T-helper 17 cell (primary cell): ENCODE measurements at places on chromosomes 12 and 14.
A peak's percentile ranks its signal among the peaks of the same experiment; 100 is the strongest.

DNA sequence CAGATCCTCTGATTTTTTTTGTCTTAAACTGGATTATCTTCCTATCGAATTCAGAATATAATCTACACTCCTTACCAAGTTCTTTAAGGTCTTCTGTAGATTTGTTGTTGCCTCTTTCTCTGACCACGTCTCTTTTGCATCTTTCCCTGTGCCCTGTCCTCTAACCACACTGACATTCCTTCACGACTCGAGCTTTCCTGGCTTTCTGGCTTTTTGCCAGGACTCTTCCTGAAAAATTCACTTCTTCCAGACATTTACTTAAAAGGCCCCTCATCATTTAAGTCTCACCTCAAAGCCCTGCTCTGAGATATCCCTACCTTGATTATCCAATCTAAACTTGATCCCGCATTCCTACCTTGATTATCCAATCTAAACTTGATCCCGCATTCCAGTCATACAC, 422.3 kb upstream of the DCN start:
- no peak overlapping the region for H3K4me3 ChIP-seq
- H3K36me3 ChIP-seq = no peaks in the 10 kb centered on the region
- H3K27me3 ChIP-seq = no peaks in the 10 kb centered on the region
- peaks cover 6% of the 10 kb centered on the region for H3K4me1 ChIP-seq

DNA sequence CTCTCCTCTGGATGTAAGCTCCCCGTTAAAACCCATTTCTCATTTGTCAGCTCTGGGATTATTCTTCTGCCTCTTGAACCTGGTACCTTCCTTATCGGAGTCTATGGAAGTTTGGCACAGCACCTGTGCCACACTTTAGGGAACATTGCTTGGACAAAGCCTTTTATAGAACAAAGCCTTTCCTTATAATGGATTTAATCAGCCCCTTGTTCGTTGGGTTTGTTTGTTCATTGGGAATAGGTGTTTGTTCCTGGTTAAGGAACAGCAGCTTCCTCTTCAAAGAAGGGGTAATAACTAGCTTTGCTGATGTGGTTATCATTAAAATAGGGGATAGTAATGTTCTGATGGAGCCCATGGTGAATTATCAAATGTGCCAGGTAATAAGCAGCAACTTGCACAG, 70.4 kb downstream of the NRXN3 start:
- no peaks in the 10 kb centered on the region for H3K36me3 ChIP-seq
- DNase-seq = no peak
- H3K4me3 ChIP-seq = no peak overlapping the region
- H3K27ac ChIP-seq = no peak overlapping the region

GRCh38 chr12:75480469-75480949, at the start of gene GLIPR1:
Gene GLIPR1 (plus strand): TSS chr12:75480755. CDS start chr12:75480881, 126 bp downstream.
- peaks cover 16% of the 10 kb centered on the region for H3K36me3 ChIP-seq
- H3K27me3 ChIP-seq = no peaks in the 10 kb centered on the region
- peak within 1 kb of the TSS; percentile 77 for H3K4me3 ChIP-seq
- peaks cover 59% of the 10 kb centered on the region for H3K4me1 ChIP-seq
- H3K27ac ChIP-seq = peak within 1 kb of the TSS; percentile 92
- peak; percentile 18 for DNase-seq

DNA sequence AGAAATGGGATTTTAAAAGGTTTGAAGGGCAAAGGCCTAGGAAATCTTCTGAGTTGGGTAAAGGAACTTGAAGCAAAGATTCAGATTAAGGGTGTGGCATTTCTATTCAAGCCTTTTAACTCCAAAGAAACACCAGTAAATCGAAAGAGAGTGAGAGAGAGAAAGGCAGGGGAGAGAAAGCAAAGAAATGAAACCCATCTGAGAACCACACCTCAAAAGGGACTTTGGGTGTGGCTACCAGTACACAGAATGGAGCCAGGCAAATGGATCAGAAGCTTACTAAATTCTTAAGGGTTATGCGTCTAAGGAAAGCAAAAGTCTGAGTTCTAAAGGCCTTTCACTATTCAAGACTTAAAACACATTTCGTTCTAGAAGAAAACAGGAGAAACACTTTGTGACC, 277.4 kb downstream of the BCL11B start:
- DNase-seq = no peak
- peaks cover 25% of the 10 kb centered on the region for H3K4me1 ChIP-seq
- H3K36me3 ChIP-seq = peaks cover 3% of the 10 kb centered on the region
- no peaks in the 10 kb centered on the region for H3K27me3 ChIP-seq
- peak overlapping the region; percentile 90 for H3K27ac ChIP-seq

DNA sequence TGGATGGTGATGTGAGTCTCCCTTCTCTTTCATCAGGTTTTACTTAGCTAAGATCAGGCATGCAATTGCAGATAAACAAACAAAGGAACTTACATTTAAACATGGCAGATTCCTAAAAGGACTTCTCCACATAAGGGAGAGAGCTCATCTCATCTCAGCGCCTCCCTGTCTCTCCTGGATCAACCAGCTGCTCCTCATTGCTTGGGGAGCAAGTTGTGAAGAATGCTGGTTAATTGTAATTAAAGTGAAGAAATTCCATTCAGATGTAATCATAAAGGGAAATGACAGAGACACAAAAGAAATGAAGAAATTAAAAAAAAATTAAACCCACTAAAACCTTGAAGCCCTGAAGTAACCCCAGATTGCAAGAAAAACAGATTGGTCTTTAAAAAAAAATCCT, 104.4 kb upstream of the DIO2 start:
- no peaks in the 10 kb centered on the region for H3K27me3 ChIP-seq
- H3K4me1 ChIP-seq = no peaks in the 10 kb centered on the region
- no peak overlapping the region for H3K27ac ChIP-seq
- no peak overlapping the region for H3K4me3 ChIP-seq

DNA sequence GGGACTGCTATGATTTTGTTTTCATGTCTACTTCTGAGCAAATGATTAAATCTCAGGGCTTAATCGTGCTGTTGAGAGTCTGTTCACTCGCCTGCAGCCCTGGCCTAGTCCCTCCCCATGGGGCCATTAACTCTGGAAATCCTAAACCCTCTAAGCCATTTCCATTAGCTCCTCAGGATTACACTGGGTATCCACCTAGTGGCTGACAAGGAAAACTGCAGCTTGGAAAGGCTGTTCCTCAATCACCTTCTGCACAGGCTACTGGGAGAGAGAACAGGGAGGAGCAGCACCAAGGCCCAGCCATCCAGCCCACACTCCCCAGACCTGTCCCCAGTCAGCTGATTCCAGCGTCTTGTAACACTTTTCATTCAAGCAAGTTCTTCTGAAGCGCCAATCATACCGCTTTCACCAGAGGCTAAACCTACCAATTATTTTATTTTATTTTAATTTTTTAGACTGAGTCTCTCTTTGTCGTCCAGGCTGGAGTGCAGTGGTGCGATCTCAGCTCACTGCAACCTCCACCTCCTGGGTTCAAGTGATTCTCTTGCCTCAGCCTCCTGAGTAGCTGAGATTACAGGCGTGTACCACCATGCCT, 48.7 kb downstream of the NEUROD4 start:
- peaks cover 6% of the 10 kb centered on the region for H3K4me1 ChIP-seq
- peaks cover 4% of the 10 kb centered on the region for H3K36me3 ChIP-seq
- no peak for DNase-seq
- peaks cover 26% of the 10 kb centered on the region for H3K27me3 ChIP-seq

- H3K27ac ChIP-seq = no peak overlapping the region
- peaks cover 25% of the 10 kb centered on the region for H3K4me1 ChIP-seq
- H3K36me3 ChIP-seq = peaks cover 3% of the 10 kb centered on the region
- no peaks in the 10 kb centered on the region for H3K27me3 ChIP-seq
Observed at GRCh38 chr14:65496178-65496993, 83.9 kb downstream of the FUT8 start.

GRCh38 chr14:69042787-69043444, 63.8 kb upstream of the ACTN1 start:
- peaks cover 15% of the 10 kb centered on the region for H3K4me1 ChIP-seq
- no peak overlapping the region for H3K4me3 ChIP-seq
- DNase-seq = no peak
- no peaks in the 10 kb centered on the region for H3K36me3 ChIP-seq

DNA sequence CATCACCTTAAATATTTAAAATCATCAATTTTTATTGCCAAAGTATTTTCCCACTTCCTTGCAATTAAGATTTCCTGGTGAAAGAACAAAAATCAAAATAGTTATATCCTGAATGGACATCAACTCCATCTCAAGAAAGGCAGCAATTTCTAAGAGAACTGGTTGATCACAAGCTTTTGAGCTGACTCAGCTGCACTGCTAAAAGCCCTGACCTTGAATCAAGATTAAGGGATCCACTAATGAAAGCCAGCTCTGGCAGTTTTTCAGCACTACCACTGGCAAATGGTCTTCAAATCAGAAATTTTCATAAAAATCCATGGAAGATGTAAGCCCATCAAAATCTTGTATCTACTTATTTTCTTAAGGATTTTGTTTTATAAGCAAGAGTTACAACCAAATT, 123.4 kb downstream of the SLC6A15 start:
- no peak overlapping the region for H3K4me3 ChIP-seq
- H3K36me3 ChIP-seq = no peaks in the 10 kb centered on the region
- H3K27me3 ChIP-seq = no peaks in the 10 kb centered on the region
- no peak overlapping the region for H3K27ac ChIP-seq
- H3K4me1 ChIP-seq = no peaks in the 10 kb centered on the region

DNA sequence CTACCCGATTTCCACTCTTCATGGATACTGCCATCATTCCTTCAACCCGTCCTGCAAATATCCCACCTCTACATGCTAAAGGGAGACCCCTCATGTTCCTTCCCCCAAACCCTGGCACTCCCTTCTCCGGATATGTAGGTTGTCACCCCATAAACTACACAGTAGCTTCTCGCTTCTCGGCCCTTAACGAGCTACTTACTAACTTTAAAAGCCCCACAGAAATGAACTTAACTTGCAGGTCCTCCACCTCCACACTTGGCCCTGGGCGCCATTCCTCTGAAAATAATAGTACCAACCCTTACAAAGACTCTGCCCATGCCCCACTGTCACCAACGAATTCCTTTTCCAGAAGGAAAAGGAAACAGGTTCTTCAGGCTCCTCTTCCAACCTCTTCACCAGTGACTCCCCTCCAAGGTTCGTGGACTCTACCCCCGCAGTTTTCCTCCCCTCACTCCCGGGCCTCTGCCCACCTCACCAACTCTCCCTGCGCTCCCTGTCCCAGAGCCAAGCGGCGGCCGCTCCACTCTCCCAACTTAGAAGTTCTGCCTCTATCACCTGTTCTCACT, 1.2 kb downstream of the SPPL3 start:
- peaks cover 34% of the 10 kb centered on the region for H3K4me1 ChIP-seq
- no peak for DNase-seq
- H3K4me3 ChIP-seq = peak overlapping the region; percentile 100

DNA sequence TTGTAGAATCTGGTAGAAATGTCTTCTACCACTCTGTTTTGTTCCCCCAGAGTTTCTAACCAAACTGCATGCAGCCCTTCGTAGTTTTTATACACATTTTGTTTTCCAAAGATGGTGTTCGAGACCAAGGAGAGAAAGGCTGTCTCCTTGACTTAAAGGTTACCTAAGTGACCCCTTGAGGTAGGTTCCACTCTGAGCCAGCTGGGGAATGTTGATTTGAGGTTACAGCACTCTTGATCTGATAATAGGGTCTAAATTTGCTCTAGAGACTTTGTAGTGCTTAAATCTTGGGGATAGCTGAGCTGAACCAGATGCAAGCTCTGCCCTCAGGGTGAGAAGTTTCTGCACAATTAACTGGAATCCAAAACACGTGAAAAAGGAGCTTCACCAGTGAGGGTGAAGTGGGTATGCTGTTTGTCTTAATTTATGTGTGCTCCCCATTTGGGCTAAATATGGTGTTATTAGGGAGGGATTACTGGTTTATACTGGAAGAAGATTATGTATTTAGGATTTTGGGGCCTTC, 3.1 kb downstream of the TMBIM6 start:
- peaks cover 5% of the 10 kb centered on the region for H3K36me3 ChIP-seq
- H3K27ac ChIP-seq = peak overlapping the region; percentile 99
- H3K27me3 ChIP-seq = no peaks in the 10 kb centered on the region
- H3K4me3 ChIP-seq = peak overlapping the region; percentile 92
- peaks cover 49% of the 10 kb centered on the region for H3K4me1 ChIP-seq
- DNase-seq = no peak

GRCh38 chr12:117393656-117394055, 32.2 kb upstream of the NOS1 start:
- H3K4me1 ChIP-seq = no peaks in the 10 kb centered on the region
- no peaks in the 10 kb centered on the region for H3K27me3 ChIP-seq
- DNase-seq = no peak
- no peak overlapping the region for H3K4me3 ChIP-seq
- no peak overlapping the region for H3K27ac ChIP-seq

DNA sequence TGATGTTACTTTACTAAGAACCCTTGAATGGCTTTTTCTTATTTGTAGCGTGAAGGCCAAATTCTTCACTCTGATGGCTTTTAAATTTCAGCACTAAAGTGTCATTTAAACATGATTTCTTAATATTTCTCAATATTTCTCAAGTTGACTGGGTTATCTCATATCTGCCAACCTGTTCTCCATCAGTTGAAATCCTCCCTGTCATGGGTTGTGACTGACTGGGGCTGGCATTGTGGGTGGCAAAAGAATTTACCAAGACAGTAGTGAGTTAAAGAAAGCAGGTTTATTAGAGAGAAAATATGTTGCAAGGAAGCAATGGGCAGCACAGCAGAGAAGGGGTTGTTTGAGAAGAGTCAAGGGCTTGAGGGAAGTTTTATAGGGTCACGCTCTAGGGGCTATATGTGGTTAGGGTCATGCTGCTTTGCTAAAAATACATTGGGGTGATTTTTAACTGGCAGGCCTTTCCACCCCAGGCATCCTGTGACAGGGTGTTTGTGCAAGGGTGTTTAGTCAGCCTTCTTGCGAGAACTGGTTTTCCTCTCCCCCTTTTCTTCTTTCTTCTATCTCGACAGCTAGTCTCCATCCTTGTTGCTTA, 232.8 kb upstream of the SEL1L start:
- DNase-seq = no peak
- no peaks in the 10 kb centered on the region for H3K27me3 ChIP-seq
- no peaks in the 10 kb centered on the region for H3K4me1 ChIP-seq
- H3K27ac ChIP-seq = no peak overlapping the region

DNA sequence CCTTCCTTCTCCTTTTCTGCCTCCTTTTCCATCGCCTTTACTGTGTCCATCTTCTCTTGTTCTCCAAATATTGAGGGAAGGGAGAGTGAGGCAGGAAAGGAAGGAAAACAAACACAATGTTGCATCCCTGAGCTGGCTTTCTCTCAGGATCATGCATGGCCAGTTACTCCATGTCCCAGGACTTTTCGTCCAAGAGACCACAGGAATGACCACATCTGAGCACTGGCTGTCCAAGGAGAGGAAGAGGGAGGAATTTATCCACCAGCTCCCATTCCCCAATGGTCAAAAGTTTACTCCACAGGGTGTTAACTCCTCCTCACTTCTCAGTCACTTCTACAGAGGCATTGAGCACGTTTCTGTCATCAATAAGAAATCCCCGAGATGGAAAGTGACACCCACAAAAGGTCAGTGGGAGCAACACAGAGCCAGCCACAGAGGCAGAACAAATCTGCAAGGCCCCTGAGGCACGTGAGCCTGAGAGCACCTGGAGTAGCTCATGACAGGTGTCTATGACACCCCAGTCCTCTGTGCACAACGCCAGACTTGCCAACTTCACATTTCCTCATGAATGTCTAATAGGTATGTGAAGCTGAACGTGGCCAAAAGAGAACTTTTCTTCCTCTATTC, 177.3 kb upstream of the NUDT4 start:
- H3K4me1 ChIP-seq = no peaks in the 10 kb centered on the region
- H3K4me3 ChIP-seq = no peak overlapping the region
- no peaks in the 10 kb centered on the region for H3K36me3 ChIP-seq
- no peak for DNase-seq
- peaks cover 44% of the 10 kb centered on the region for H3K27me3 ChIP-seq
- no peak overlapping the region for H3K27ac ChIP-seq

- H3K4me1 ChIP-seq = peaks cover 5% of the 10 kb centered on the region
- no peak for DNase-seq
- H3K27ac ChIP-seq = no peak overlapping the region
- peaks cover 2% of the 10 kb centered on the region for H3K36me3 ChIP-seq
Observed at GRCh38 chr14:90456551-90456950, 59.7 kb downstream of the CALM1 start.
